ENCODE measurements at places on chromosomes 5 and 9.

DNA sequence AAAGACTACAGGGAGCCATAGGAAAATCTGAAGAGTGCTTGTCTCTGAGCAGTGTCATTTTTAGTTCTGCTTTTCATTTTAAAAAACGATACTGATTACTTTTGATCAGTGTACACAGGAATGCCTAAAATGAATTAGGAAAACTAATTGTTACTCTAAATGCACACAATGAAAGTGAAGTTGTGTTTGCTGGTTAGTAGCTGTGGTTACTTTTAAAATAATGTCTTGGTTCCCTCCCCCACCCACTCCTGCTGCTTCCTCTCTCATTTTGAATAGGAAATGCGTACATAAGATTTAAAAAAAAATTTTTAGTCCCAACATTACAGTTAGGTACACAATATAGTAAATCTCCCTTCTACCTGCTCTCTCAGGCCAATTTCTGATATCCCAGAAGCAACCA, 47.5 kb upstream of the PLPP1 start:
- no peak for DNase-seq

DNA sequence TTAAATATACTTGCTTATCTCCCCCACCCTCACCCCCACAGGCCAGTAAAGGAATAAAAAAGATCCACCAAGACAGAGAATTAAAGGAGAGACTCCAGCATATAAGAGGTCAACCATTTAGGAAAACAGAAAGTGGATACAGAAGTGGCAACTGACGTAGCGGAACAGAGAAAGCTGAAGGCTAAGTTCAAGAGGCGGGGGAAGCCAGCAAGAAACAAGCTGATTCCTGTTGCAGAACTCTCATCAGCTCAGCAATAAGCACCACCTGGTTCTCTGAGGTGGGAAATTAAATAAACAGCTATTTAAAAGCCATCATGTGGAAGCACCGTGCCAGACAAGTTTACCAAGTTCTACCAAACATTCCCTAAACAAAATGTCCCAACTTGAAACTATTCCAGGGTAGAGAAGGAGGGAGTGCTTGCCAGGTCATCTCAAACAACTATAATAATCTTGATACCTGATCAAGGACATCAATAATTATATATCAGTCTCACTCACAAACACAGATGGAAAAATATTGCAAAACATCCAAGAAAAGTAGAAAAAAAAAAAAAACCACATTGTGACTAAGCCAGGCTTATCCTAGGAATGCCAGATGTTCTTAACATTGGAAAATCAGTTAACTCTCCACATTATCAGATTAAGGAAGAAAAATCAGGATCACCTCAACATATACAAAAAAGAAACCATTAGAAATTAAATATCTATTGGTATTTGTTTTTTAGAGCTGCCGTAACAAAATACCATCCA, 7.3 kb upstream of the ARL15 start:
- DNase-seq: no peak

GRCh38 chr9:87337335-87338087, 160.2 kb upstream of the DAPK1 start:
- DNase-seq: no peak

GRCh38 chr5:15388866-15389265, 111.1 kb upstream of the FBXL7 start:
- DNase-seq: no peak

DNA sequence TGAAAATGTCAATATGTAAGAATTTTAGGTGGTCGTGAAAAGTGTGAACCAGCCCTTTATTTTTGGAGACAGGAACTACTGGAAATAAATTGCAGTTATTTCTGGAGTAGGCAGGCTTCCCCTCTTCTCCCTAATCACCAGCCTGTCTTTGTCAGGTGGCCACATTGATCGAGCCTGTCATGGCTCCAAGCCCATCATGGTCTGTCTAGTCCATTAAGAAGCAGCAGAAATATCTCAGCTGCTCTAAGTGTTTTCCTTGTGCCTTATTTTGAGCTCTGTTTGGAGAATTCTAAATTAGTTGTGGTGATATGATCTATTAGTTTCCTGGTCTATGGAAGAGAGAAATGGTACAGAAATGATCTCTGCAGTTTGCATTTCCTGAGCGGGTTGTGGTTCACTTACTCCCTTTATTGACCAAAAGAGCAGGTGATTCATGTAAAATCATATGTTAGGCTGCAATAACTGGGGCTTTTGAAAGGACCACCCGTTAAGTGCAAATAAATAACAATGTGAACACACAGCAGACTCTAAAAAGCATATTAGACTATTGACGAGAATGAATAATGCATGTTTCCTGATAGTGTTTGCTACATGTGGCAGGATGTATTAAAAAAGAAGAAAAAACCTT, 42.3 kb downstream of the BASP1 start:
- no peak for DNase-seq

GRCh38 chr5:132556153-132556762, 519 bp upstream of the RAD50 start:
- no peak for DNase-seq

DNA sequence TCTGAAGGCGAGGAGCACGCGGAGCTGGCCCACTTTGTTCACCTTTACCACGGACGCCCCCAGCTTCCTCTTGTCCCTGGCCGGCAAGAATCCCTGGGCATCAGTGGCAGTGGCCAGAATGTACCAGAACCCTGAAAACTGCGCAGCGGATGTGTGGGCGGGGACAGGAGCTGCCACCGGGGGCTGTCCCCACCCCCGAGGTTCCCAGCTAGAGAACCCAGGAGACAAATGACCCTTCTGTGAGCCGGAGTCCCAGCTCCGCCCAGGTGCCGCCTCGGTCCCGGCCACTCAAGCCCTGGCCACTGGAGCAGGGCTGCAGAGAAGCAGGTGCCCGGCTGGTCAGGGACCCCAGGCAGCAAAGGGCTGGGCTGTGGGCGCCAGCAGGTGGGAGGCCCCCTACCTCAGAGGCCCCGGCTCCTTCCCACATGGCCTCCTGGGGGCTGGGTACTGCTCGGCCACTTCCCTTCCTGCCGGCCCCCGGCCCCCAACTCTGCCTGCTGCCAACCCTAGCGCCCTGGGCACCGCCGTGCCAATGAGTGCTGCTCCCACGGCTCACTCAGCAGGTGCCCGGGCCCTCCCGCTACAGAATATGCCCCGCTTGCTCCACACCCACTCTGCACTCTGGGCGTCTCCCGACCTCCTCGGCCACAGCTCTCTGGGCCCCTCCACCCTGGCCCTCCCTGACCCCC, 713 bp downstream of the LCN10 start:
- no peak for DNase-seq

DNA sequence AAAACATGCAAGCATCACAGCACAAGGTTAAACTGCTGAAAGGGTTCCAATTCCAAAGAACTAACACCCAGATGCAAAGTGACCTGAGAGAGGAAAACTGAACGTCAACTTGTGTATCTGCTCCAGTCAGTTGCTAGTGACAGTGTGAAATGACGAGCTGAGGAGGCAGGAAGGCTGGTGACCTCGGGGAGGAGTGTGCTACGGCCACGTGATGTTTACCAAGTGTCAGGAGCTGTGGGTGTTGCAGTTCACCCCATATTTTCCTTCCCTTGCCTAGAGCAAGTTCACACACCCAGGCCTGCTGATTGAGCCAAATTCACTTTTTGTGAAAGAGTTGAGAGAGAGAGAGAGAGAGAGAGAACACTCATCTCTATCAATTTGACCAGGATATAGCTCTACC, 231.6 kb upstream of the ANKH start:
- no peak for DNase-seq

- DNase-seq: no peak
These were observed 71.9 kb upstream of the SPDL1 start for GRCh38 chr5:169511708-169512107.

GRCh38 chr9:33913541-33913940, 96.6 kb downstream of the UBE2R2 start:
- no peak for DNase-seq

DNA sequence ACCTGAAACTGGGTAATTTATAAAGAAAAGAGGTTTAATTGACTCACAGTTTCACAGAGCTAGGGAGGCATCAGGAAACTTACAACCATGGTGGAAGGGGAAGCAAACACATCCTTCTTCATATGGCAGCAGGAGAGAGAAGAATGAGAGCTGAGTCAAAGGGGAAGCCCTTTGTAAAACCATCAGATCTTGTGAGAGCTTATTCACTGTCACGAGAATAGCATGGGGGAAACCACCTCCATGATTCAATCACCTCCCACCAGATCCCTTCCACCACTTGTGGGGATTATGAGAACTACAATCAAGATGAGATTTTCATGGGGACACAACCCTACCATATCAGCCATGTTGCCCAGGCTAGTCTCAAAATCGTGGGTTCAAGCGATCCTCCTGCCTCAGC, 143.4 kb downstream of the FGF18 start:
- DNase-seq: no peak

DNA sequence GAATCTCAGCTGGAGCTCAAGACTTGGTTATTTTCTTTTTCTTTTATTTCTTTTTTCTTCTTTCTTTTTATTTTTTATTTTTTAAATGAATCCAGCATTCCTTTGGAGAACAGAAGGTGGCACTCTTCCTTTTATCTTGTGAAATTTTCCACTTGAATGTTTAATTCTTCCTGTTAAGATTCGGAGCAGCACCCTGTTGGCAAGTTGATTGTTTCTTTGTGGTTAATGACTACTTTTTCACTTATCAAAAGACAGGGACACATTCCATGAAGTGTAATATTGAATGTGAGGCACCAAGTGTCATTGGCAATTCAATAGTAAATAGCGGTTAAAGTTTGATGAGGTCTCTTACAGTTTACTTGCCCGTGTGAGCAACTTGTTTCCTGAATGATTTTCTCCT, 240.5 kb upstream of the CHD1 start:
- DNase-seq: no peak

GRCh38 chr9:129602598-129603415, 18.1 kb downstream of the C9orf50 start:
- DNase-seq: no peak

GRCh38 chr9:92645041-92645440, 24.9 kb downstream of the IPPK start:
- DNase-seq: no peak

DNA sequence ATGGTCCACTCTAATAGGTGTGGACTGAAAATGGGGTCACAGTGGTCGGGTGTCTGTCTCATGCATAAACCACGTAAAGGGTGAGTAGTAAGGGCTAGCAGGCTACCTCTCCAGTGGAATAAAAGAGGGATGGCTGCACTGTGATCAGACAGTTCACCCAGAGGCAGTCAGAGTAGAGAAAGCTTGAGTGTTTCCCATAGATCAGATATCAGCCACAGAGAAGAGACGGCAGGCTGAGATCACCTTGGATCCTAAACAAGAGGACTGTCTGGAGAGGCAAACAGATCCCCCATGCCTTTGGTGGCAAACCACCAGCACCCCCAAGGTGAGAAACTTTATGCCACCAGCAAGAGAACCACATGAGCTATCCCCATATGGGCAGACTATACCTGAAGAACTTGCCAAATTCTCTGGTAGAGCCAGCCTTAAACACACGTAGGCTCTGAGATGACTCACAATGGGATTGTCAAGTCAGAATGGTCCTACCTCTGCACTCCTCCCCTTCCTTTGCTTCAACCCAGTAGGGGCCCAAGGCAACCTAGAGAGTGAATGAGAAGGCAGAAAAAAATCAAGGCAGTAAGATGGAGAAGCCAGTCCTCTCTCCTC, 205.2 kb upstream of the MAP3K1 start:
- no peak for DNase-seq

DNA sequence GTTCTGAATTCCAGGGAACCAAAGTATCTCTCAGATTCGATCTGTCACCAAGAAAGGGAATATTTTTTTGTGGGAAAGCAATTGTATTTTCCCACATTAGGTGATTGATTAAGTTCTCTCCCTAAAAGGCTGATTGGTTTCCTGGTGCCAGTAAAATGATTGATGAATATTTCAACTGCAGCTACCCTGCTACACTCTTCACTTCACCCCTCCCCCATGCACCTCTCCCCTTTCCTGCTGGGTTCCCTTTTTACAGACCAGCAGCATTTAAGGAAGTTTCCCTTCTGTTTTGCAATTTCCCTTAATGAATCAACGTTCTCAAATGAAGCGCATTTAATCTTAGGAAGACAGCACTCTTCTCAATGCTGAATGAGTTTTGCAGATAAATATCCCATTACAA, 13.1 kb downstream of the NR6A1 start:
- DNase-seq: no peak

- DNase-seq: no peak
These were observed 109.2 kb downstream of the BASP1 start for GRCh38 chr5:17326600-17327037.

- no peak for DNase-seq
These were observed 223.5 kb upstream of the PCSK5 start for GRCh38 chr9:75666856-75667554.
